ENCODE measurements at places on chromosomes 2 and 18. TPM values are rescaled to one million over a fixed set of nuclear protein-coding genes. Genes with fewer than 3 reads are reported as not detected.

MDH1B gene
- 0.24 TPM for polyA plus RNA-seq

C2orf66 gene
- polyA plus RNA-seq = 0.09 TPM

PCGF1 gene
- polyA plus RNA-seq = 11.6 TPM

HMSD gene
- not detected for polyA plus RNA-seq

CCDC121 gene
- polyA plus RNA-seq = 6.9 TPM

CYP1B1 gene
- 4.1 TPM for polyA plus RNA-seq

ADRA2B gene
- polyA plus RNA-seq = 2.2 TPM

SULT1C2 gene
- polyA plus RNA-seq = 1.2 TPM

TNS1 gene
- 121 TPM for polyA plus RNA-seq

GKN2 gene
- polyA plus RNA-seq = not detected

LYPD1 gene
- 7.4 TPM for polyA plus RNA-seq

PFN4 gene
- 2.2 TPM for polyA plus RNA-seq

RAB31 gene
- 24.8 TPM for polyA plus RNA-seq

BMP10 gene
- polyA plus RNA-seq = not detected

DNA sequence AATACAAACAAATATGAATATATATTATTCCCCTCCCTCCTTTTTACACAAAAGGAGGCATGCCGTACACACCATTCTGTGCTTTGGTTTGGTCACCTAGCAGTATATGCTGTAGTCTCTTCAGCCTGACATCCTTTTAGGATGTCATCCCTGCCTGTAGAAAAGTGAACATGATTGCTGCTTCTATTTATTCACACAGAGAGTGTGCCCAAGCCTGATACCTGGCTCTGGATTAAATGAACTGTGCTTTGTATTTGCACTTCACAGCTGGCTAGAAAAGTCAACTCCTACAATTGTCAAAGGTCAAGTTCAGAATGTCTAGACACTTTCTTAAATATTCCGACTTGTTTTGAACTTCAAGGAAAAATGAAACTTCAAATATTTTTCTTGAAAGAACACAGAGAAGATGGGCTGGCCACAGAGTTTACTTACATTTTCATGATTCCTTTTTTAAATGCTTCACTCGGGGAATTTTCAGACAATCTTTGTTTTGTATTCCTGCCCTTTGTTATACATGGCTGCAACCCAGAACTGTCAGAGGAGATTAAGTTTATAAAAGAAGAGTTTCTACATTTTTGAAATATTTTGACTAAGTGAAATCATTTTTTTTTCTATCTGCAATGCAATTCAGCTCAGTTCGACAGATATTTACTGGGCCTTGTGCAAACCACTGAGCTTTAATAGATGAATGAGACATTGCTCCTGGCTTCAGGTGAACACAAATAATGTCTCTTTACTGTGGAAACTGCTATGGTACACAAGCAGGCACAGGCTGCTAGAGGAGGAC, 33.5 kb downstream of the DAPL1 start:
- peak; percentile 36 for DNase-seq

- DNase-seq = no peak
Measured at GRCh38 chr2:127188797-127189196, 31.3 kb downstream of the CYP27C1 start.

- peak; percentile 80 for DNase-seq
Measured at GRCh38 chr18:76451396-76452331, 43.4 kb downstream of the ZNF516 start.

DNA sequence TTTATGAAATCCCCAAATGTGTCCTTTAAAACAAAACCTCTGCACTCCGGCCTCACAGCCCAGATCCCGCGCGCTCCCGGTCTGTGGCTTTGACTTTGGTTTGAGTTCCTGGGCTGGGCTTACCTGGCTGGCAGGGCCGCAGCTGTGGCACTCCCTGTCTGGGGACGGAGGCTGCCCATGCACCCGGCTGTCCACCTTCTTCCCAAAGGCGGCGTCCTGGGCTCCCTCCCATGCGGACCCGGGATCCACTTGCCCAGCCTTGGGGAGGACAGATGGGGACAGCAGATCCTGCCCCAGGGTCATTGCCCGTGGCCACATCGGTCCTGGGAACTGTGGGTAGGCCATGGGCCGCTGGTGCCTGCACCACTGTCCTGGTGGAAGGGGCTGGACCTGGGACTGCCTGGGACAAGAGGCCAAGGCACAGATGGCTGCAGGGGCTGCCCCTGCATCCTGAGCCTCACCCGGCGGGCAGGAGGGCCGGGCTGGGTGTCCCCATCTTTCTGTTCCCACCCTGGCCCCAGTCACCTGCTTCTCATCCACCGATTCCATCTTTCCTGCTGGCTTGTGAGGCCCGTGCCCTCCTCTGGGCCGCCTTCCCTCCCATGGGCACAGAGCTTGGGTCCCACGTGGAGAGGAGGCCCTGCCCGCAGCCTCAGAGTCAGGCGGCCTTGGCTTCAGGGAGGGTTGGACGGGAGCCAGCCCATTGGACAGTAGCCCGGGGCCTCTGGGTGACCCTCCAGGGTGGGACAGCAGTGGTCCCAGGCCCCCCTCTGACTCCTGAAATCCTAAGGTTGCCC, 27.7 kb downstream of the NFATC1 start:
- no peak for DNase-seq

GRCh38 chr2:42042631-42043355, 5.0 kb upstream of the PKDCC start:
- DNase-seq = no peak

DNA sequence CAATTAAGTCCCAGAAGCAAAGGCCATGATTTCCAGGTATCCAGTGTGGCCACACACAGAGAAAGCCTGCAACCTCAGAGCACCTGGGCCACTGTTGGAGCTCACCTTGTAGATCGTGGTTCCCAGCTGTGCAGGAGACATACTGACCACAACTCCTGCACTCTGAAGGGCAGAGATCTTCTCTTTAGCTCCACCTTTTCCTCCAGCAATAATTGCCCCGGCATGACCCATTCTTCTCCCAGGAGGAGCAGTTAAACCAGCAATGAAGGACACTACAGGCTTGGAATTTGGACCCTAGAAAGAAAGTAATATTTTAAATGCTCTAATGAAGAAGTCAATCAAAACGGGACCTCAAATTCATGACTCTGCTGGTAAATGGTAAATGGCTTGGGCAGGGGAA, 33.8 kb downstream of the SUCLG1 start:
- no peak for DNase-seq

DNA sequence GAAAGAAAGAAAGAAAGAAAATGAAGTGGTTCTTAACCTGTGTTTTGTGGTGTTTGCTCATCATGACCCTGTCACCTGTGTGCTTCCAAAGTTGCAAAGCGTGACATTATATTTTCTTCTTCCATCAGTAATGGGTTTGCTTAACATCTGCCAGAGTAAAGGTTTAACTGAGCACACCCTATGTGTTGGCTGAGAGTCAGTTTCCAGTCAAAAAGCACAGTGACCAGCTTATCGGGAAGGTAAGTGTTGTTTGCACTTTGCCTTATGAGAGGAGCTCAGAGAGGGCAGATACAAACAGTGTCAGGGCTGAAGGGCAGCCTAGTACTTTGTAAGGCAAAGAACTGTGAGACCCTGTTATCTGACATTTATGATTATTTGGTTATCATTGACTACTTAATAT, 406.2 kb upstream of the CWC22 start:
- DNase-seq = no peak

GRCh38 chr2:173148520-173148919, 72.9 kb downstream of the MAP3K20 start:
- no peak for DNase-seq

DNA sequence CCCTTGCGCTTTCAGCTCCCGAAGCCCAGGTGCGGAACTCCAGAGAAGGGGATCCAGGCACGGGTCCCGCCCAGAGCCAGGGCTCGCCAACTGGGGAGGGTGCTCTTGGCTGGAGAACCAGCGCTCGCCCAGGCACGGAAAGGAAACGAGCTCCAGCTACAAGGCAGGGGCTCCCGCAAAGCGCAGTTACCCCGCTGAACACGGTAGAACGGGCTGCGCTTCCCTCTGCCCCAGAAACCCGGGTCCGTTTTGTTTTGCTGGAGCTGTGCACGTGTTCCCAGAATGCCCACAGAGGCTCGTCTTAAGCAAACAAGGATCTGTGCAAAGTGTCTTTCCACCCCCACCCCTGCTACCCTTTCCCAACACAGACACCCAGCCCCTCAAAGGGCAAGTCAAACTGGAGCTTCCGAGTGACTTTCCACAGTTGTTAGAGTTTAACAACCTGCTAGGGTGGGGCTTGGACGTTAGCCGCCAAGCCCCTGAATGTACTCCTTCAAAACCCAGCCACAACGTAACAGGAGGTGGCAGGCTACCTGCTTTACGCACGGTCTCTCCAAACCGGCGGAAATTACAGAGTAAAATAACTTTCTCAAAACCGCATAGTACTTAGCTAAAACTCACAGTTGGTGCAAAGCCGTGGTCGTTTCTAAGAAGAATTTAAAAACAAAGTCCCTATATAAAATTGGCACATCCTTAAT, 775 bp downstream of the RNF125 start:
- peak; percentile 37 for DNase-seq

GRCh38 chr2:76050196-76050595, 339.5 kb upstream of the GCFC2 start:
- no peak for DNase-seq

DNA sequence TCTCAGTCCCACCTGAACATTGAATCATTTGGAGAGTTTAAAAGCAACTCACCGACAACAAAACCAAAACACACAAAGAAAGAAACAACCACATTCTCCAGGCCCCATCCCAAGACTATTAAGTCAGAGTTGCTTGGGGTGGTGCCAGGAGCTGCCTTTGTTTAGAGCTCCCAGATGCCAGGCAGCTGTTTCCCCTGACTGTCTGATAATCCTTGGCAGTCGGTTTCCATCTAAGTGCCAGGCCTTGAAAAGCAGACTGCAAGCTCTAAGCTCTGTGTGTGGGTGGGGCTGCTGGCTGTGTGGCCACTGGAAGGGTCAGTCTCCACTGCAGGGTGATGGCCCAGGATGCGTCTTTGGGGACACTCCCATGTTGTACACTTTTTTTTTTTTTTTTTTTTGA, 255.3 kb upstream of the AGAP1 start:
- DNase-seq = peak; percentile 93

DNA sequence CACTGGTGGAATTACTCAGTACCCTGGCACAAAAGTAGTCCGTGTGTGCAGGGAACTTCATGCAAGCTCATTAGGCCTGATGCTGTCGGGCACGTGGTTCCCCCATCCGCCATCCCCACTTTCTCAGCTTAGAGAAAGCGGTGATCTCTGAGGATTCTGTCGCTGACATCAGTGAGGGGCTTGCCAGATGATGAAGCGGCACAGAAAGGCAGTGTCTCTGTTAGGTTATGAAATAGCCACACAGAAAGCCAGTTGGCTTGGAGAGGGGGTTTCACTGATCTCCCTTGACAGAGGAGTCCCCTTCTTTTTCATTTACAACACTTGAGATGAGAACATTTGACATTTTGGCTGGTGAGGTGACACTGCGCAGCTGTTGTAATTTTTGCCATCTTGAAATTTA, 179.7 kb downstream of the FAM210A start:
- peak; percentile 44 for DNase-seq

DNA sequence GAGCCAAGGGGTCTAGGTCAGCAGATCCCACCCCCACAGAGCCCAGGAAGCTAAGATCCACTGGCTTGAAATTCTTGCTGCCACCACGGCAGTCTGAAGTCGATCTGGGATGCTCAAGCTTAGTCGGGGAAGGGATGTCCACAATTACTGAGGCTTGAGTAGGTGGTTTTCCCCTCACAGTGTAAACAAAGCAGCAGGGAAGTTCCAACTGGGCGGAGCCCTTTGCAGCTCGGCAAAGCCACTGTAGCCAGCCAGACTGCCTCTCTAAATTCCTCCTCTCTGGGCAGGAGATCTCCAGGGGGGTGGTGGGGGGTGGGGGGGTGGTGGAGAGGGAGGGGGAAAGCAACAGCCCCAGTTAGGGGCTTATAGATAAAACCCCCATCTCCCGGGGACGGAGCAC, 419.5 kb downstream of the NUP35 start:
- no peak for DNase-seq

DNA sequence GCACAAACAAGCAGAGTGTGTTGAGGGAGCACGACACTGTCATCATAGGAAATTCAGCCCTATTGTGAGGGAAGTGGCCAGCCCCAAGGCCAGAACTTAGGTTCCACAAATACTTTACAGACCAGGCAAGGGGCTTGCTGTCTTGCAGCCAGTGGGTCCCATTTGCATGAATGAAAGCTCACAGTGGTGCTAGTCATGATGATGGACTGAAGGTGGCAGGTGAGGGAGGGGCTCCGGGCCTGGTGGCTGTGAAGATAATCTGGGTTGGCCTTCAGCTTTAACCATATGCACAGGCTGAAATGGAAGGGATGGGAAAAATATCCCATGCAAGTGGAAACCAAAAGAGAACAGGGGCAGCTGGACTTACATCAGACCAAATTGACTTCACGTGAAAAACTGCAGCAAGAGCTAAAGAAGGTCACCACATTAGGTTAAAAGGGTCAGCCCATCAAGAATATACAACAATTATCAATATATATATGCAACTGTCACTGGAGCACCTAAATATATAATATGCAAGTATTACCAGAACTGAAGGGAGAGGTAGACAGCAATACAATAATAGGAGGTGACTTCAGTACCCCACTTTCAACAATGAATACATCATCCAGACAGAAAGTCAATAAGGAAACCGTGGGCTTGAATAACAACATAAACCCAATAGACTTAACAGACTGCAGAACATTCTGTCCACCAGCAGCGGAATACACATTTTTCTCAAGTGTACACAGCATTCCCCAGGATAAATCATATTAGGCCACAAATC, 39.6 kb downstream of the DCDC2C start:
- DNase-seq = no peak

DNA sequence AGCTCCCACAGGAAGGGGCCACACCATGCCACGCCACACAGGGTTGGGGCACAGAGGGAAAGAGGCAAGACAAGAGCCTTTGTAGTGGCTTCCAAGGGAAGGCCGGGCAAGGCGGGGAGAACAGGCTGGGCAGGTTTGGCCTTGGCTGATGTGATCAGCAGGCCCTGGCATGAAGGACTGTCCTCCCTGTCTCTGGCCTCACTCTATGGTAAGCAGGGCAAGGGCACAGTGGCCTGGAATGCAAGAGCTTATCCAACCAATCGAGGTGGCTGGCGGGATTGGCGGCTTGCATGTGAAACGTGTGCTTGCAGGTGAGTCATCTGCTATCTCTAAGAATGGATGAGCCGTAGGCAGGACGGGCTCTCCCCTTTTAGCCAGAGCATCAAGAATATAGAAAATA, 6.4 kb upstream of the ATP9B start:
- no peak for DNase-seq

DNA sequence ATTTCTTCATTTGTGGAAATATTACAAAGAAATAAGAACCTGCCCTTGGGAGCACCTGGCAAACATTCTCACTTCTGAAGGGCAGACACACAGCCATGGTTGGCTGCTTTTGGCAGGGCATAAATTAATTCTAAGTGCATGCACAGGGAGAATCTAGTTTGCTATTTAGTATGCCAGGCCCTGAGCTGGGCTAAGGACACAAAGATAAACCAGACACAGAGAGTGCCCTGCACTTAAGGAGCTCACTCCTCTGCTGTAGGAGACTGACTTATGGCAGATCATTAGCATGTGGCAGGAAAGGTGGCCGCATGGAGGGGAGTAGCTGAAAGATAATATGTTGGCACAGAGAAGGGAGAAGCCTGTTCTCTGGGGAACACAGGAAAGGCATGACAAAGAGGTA, 367.0 kb downstream of the LPIN1 start:
- DNase-seq = no peak

GRCh38 chr2:175889701-175890302, 112.3 kb downstream of the LNPK start:
- no peak for DNase-seq

GRCh38 chr18:38313831-38314230, 748.2 kb upstream of the CELF4 start:
- no peak for DNase-seq
